NCI-H2107 (cell line): ENCODE measurements at places on chromosomes 5 and 9.

GRCh38 chr5:42680046-42680445, 76.6 kb upstream of the CCDC152 start:
- DNase-seq, result no peak

DNA sequence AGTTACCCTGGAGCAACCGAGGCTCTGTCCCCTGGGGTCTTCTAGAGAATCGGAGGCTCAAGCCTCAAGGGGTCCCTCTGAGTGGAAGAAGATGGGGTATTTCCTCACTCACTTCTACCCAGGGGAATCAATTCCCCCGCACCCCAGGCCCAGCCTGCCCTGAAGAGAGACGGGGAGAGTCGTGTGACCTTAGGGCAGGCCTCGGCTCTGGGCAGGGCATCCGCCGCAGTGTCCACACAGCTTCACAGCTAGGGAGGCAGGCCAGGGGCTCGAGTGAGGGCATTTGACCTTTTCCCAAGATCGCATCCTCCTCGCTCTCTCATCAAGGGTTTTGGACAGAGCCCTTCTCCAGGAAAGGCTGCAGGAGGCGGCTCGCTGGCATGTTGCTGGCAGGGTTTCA, 57.9 kb upstream of the CNOT6 start:
- DNase-seq, result no peak

DNA sequence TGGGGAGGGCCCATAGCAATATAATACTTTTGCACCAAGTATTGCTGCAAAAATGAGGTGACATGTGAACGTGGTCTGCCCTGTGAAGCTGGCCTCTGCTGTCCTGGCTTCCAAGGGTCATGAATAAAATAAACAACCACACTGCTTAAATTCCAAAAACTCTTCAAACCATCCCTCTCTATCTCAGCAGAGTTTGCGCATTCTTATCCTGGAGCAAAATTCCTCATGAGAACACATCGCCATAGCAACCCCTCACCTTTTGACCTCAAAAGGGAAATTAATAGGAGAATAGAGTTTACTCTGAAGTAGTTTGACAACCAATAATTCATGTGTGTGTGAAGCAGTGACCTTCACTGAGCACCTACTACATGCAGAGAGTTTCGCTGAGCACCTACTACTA, 342.9 kb downstream of the SPOCK1 start:
- no peak for DNase-seq

- DNase-seq, result no peak
Measured at GRCh38 chr5:337563-338130, 16.1 kb downstream of the AHRR start.

DNA sequence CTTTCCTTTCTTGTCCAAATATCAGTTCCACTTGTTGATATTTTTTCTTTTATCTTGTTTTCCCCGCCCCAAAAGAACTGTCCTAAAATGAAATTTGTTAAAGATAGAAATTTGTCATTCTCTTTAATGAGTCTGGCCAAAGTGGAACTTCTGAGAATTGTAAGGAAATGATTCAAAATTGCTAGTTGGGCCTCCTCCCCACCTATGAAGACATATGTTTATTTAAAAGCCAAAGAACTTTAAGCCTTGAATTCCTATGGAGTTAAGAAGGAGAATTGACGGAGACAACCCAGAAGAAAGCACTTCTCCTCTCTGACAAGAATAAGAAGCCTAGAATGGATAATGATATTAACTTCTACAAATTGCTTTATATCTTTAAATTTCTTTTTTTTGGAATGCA, 59.1 kb upstream of the ALDH1A1 start:
- DNase-seq, result no peak

DNA sequence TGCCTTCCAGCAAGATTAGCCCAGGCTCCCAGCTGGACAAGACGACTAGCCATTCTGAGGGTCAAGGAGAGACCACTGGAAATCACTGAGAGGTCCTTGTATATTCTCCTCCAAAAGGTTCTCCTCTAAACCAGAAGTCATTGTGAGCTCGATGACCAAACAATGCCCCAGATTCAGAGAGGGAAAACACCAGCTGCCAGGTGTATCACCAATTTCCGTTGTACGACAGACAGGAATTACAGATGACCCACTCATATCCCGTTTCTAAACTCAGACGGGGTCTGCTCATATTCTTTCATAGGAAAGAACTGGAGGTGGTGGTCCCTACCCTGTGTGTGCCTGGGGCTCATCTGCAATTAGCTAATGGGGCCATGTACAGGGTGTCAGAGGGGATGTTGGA, 14.2 kb downstream of the FAXDC2 start:
- DNase-seq, result no peak

DNA sequence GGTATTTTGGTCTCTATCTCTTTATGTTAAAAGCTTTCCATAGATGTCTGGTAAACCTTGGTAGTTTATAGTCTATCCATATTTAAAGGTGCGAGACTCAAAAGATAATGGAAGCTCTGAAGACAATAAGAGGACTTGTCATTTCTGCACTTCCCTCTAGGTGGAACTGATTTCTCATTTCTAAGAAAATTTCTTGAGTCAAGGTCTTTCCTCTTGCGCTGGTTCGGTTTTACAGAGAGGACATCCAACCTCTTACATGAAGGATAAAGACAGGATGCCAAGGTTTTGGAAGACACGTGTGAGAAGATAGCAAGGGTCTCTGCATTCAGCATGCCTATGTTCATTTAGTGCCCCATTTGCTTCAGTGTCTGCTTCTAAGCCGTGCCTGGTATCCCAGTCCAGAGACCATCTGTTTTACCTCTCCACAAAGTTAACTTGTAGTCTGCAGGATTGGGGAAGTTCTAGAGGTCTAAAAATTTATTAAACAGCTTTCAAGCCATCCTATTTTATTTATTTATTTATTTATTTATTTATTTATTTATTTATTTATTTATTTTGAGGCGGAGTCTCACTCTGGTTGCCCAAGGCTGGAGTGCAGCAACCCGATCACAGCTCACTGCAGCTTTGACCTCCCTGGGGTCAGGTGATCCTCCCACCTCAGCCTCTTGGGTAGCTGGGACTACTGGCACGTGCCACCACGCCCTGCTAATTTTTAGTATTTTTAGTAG, 41.6 kb downstream of the KIAA1191 start:
- DNase-seq, result no peak

GRCh38 chr9:75889977-75890471, 449 bp upstream of the PCSK5 start:
- DNase-seq, result no peak

DNA sequence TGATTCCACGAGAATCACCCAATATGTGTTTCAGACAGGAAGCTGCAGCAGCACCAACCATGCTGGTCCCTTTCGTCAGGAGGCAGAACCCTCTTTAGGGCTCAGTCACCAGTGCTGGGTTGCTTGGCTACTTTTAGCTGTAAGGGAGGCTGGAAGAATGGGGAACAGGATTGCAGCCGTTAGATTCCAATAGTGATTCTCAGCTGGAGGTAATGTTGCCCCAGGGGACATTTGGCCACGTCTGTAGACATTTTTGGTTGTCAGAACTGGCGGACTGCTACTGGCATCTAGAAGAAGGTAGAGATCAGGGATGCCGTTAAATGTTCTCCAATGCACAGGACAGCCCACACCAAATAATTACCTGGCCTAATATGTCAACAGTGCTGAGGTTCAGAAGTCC, 81.8 kb downstream of the ANKRD33B start:
- DNase-seq, result no peak

DNA sequence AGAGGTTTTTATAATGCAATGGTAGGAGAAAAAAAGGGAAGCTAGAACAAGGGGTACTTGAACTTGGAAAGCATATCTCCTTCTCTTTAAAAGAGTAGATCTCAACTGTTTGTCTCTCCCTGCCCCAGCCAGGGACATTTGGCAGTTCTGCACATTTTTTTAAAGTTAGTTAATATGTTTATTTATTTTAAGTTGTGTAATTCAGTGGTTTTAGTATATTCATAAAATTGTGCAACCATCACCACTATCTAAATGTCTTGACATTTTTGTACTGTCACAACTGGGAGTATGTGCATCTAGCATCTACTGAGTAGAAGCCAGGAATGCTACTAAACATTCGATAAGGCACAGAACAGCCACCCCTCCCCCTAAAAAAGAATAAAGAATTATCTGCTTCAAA, 103.5 kb upstream of the DPYSL3 start:
- no peak for DNase-seq

DNA sequence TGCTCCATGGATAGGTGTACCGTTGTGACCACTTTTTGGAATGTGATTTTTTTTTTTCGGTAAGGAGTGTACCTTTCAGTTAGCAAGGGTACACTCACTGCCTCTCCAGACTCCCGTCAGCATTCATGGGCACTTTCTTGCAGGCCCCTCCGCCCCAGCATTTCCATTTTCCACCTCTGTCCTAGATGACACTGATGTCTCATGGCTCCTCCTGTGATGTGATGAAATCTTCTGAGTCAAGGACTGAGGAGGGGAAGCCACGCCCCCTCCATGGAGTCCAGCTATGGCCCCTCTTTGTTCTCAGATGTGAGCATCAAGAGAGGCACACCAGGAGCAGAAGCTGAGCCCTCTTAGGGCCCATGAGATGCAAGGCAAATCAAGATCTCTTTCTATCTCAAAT, 61.8 kb downstream of the CTSL start:
- DNase-seq, result no peak

DNA sequence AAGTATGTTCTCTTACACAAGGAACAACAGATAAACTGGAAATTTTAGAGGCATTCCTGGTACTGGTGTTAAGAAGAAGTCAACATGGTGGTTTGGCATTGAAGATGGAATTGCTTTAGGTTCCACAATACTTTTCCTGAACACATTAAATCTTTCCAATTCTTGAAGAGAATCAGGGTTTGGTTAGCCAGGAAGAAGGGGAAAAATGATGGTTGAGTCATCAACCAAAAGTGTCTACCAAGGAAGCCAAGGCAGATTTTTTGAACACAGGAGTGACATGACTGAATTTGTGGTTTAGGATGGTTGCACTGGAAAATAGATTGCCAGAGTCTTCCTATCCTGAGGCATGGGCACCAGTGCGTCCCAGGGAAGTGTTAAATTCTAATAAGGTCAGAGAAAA, 433.4 kb downstream of the TMEM38B start:
- no peak for DNase-seq

- no peak for DNase-seq
Measured at GRCh38 chr5:15261269-15261995, 238.5 kb upstream of the FBXL7 start.

DNA sequence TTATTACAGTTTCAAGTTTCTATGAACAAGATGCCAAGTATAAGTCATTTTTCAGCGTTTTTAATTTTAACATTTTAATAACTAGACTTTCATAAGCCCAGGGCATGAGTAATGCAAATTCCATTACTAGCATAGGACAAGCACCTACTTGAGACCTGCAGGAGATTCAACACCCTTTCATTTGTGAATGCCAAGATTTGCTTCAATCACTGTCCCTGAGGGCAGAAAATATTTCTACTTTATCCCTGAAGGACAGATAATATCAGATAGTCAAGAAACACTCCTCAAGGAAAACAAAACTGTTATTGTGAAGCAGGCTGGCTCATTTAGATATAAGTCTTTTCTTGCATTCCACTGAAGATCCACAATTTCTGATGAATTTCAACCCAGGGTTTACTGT, 27.7 kb upstream of the ZNF622 start:
- no peak for DNase-seq

- no peak for DNase-seq
Measured at GRCh38 chr5:172370648-172371545, 83.4 kb downstream of the SH3PXD2B start.

GRCh38 chr5:12330381-12330780, 426.1 kb upstream of the CTNND2 start:
- no peak for DNase-seq
